ENCODE measurements at places on chromosomes 1 and 21.

DNA sequence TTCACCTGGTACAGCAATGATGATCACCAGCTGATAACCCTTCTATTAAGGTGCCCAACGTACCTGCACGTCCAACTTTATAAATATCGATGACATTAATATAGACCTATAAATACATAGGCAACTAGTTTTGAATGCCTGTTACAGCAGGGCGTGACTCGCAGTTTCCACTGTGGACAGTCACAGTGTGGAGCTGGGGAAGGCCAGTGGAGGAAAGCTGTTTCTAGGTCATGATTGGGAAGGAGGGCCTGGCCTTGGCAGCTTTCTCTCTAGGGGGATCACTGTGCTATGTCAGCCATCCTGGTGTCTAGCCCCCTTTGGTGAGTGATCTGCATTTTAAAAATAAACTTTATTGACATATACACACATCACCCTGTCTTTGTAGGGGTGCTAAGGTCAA lies 4.4 kb upstream of the PRDM15 start:
- no peak for DNase-seq

- DNase-seq = no peak
Measured at GRCh38 chr1:47756411-47756810, 240.8 kb downstream of the TRABD2B start.

- DNase-seq = no peak
Measured at GRCh38 chr21:45836694-45837670, 144.6 kb upstream of the COL6A1 start.

GRCh38 chr1:25550683-25551310 lies 7.4 kb downstream of the LDLRAP1 start:
- DNase-seq = no peak

DNA sequence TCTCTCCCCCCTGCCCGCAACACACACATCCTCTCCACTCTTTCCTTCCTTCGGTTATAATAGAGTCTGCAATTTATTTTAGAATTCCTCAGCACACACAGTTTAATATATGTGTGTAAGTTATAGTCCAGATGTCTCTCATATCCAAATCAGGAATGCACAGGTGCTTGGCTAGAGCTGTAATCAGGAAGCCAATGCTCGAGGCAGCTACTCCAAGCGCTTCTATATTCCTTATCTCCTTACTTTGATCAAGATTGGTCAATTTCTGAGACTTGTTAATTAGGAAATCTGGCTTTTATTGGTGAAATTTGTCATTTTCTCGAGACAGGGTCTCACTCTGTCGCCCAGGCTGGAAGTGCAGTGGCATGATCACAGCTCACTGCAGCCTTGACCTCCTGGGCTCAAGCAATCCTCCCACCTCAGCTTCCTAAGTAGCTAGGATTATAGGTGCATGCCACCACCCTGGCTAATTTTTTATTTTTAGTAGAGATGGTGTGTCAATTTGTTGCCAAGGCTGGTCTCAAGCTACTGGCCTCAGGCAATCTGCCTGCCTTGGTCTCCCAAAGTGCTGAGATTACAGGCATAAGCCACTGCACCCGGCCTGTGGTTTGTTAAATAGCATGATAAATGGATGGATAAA lies 27.7 kb downstream of the RPL5 start:
- no peak for DNase-seq

GRCh38 chr1:21318714-21319159 lies 28.5 kb upstream of the ECE1 start:
- no peak for DNase-seq

- DNase-seq = peak; percentile 39
Measured at GRCh38 chr1:20604678-20605077, 15.8 kb downstream of the CDA start.

DNA sequence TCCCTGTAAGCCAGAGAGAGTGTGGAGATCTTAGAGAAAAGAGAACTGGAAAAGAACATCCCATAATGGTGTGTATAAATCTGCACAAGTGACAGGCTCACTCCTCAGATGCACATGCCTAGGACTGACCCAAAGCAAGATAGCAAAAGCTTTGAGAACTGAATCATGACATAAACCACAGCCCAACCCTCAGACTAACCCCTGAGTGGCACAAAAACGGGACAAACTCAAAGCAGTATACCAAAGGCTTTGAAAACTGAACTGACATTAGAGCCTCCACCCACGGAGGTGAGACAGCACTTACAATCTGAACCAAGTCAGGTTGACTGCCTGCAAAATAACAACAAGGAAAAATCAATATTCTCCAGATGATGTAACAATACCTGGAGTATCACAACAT lies 70.8 kb downstream of the TIAM1 start:
- DNase-seq = no peak

DNA sequence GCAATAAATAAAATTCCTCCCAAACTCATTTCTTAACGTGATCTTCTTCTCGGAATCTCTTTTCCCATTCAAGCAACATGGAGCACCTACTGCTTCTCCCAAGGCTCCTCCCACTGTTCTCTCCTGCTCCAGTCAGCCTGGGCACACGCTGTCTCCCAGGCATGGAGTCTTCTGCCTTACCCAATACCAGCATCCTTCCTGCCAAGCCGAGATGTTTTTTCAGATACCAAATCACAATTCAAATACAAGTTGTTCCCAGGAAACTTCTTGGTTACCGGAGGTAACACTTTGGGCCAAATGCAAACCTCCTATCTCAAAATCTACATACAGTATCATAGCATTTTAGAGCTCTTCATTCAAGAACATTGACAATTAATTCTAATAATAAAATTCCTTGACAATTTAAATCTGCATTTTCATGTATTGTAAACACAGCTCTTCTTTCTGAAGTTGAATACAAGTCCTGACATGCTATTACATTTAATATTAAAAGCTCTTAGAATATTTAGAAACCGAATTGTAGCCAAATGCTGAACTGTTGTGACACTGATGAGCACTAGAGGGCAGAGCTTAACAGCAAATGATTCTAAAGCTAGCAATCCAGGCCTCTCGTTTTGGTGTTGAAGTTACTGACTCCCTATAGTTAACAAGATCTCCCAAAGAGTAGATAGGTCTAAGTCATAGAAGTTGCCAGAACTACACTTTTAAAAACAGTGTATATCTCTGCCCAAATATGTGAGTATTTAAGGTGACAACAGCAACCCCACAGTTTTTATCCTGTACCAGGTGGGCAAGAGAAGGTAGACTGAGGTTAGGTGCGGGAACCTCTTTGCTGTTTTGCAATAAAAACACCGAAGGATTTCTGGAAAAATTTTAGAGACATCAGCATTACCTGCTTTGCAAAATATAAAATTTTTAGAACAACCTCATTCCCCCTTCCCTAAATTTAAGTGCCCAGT lies 52.3 kb downstream of the BCAR3 start:
- DNase-seq = peak; percentile 47

DNA sequence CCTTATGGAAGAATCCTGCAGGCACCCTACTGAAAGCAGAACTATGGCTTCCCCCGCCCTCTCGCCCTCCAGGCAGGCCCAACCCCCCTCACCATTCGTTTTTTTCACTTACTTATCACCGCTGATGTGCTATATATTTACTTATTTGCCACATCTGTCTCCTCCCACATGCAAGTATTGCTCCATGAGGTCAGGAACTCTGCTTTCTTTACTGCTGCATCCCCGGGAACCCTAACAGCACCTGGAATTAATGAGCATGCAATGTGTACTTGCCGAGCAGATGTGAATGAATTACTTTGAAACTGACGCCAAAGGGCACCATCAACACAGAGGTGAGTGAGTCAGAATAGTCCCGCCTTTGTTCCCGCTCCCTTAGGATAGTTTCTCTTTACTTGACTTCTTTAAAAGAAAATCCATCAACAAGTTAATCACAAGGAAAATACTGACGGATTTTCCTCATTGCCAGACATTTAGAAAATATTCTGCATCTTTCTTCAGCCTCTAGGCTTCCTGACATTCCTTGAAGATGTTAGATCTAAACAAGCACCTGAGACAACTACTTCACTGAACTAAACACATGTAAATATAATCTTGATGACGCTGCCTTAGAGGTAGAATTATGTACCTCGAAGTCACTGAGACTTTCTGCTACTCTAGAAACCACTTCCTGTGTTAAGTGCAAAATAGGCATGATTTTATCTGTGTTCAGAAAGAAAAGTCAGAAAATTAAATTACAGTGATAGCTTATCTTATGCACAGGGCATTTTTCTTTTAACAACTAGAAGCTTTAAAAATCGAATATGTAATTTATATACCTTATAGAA lies 17.5 kb upstream of the RAB4A start:
- no peak for DNase-seq

GRCh38 chr1:16054598-16055540 lies 11.3 kb downstream of the CLCNKB start:
- DNase-seq = no peak

DNA sequence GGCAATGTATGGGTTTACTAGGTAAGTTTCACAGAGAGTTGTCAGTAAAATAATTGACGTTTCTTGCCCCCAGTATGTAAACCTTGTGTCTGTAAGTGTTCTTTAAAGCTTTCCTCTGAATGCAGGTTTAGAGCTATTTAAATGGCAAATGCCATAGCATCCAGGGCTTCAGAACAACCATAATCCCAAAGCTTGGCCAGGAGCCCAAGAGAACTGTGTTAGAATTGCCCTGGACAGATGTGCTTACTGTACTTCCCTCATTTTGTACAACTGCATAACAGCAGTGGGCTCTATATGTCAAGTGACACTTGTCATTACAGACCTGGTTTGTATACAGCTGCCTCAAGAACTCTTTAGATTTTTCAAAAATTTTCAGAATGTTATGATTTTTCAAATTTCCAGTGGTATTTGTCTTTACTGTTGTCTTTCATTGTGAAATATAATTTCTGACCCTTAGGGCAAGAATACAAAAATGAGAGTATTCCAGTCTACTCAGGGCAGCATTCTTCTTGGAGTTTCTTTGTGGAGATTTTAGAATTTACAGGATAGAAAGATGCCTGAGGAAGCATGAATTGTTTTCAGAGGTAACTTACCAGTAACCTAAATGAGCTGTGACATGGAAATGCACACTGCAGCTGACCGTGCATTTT lies 136.9 kb upstream of the L1TD1 start:
- no peak for DNase-seq

DNA sequence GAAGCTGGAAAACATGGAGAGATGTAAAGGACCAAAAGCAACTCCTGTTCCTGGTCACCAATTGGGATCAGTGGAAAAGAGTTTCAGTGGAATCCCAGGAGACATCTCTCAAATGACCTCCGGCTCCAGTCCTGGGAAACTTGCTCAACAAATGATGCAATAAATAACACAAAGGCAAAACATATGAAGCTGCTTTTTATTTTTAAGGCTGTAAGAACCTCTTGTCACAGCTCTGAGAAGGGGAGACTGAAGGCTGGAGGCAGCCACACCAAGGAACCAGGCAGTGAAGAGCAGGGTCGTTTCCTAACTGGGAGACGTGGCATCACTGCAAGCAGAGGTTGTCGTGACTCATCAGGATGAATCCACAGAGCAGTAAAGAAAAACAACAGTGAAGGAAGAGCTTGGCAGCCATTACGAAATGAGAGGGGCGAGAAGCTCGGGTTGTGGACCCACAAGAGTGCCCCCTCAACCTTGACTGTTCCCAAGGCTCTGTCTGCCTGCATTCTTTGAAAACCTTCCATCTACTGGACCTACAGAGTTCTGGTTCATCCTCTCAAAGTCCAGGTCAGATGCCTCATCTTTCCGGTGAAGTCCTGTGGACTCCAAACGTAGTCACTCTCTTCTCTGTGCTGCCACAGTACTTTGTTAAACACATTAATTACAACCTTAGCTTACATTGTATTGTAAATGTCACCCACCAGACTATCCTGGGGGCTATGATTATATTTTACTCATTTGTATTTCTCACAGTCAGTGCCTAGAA lies 32.1 kb downstream of the JAK1 start:
- DNase-seq = peak; percentile 67

DNA sequence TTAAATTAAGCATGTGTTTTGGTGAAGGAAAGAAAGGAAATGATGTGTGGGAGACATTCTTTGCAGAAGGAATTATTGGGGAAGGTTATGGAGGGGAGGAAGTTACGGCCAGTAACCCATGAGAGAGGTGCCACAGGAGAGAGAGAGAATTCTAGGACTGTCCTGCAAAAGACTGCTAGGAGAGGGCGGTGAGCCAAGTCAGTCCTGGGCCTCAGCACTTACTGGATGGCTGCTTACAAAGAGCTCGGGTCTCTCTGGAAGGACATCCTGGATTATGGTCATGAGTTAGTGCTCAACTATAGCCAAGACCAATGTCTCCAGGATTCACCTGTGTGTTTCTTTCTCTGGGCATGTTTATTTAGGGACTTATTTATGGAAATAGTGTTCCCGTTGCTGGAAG lies 74.4 kb upstream of the HSD17B7 start:
- no peak for DNase-seq

GRCh38 chr1:19210772-19211549 lies 895 bp upstream of the UBR4 start:
- DNase-seq = no peak

GRCh38 chr1:36224537-36225282 lies 467 bp downstream of the THRAP3 start:
- DNase-seq = peak; percentile 75

DNA sequence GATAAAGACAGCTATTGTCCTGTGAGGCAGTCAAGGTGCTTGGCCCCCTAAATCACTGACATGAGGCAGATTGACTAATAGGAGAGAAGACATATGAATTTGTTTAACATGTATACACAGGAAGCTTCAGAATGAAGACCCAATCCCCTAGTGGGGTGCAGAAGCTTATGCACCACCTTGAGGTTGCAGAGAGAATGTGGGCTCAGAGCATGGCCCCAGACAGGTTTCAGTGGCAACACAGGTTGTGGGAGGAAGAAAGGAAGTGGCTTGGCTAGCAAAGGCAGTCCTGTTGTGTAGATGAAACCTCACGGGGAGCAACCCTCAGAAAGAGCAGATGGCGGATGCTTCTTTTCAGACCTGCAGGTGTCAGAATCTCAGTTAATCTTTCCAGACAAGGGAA lies 37.0 kb upstream of the PARP1 start:
- DNase-seq = no peak

DNA sequence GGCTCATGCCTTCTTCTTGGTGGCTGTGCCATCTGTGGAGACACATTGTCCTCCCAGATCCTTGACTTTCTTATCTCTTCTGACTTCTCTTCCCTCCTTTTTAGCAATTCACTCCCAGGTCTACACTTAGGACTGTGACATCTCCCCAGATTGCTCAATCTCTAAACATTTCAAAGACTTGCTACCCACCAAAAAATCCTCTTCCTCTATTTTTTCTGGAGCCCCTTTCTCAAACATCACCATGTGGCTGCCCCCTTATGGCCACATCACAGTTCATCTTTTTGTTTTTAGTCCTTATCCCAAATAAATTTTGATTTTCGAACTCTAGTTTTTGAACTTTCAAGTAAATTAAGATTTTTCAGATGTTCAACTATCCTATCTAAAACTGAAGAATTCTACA lies 148.6 kb upstream of the HOOK1 start:
- DNase-seq = no peak

DNA sequence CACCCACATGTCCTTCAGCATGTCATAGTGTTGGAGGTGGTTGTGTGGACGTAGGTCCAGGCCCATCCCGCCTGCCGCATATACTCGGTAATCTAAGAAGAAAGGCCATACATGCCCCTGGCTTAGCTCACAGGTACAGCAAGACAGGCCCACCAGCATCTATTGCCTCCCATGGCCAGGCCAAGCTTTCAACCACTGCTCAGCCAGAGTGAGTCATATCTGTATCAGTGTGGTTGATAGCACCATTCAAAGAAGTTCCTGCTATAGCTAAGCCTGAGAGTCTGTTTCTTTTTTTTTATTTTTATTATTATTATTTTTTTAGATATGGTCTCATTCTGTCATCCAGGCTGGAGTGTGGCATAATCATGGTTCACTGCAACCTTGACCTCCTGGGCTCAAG lies 17.0 kb downstream of the KLHDC8A start:
- DNase-seq = peak; percentile 66

Data from NCI-H226 (cell line).